Peyer's patch (tissue), 4 donors: ENCODE measurements at places on chromosomes 16 and 17. TPM values are rescaled to one million over a fixed set of nuclear protein-coding genes. Genes with fewer than 3 reads are reported as not detected.

GRCh38 chr17:80761110-80761871 lies 216.7 kb downstream of the RPTOR start:
- no peak for DNase-seq

CTRB1 gene
- total RNA-seq = not detected

DNA sequence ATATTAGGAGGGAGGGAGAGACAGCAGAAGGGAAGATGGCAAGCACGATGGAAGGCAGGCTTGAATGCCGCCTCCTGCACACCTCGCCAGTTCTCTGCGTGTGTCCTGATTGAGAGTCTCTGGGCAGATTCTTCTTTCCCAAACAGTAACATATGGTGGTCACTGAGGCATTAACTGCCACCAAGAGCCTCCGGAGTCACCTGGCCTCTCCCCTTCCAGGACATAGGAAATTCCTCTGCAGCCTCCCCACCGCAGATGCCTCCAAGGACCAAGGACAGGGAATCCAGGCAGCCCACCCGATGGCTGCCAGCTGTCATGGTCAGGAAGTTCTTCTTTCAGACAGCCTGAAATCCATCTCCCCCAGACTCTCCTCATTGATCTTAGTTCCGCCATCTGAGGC lies 149.3 kb downstream of the ENGASE start:
- DNase-seq = no peak

SNX20 gene
- 1.3 TPM for total RNA-seq

GRCh38 chr17:27491713-27492190 lies 35.5 kb downstream of the KSR1 start:
- no peak for DNase-seq

GRCh38 chr17:47721725-47722124 lies 11.3 kb upstream of the TBX21 start:
- DNase-seq = no peak

- DNase-seq = no peak
These were observed 110.5 kb downstream of the PMP22 start for GRCh38 chr17:15154618-15155017.

TTLL6 gene
- 1.5 TPM for total RNA-seq

DNA sequence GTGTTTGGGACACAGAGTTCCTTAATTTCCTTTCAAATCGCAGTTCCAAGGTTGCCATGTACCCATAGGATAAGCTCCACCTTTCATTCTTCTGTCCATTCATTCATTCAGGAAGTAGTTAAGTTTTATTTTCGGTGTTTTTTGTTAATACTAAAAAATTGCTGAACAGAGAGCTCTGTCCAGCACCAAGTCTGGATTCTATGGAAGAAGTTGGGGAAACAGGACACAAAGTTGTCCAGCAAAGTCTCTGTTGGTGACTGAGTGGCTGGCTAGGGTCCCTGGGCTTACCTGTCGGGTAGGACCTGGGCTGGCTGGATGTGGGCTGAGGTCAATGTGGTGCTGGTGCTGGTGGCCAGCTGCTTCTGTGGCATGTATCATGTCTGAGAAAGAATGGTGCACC lies 17.6 kb upstream of the CCL2 start:
- no peak for DNase-seq

DNA sequence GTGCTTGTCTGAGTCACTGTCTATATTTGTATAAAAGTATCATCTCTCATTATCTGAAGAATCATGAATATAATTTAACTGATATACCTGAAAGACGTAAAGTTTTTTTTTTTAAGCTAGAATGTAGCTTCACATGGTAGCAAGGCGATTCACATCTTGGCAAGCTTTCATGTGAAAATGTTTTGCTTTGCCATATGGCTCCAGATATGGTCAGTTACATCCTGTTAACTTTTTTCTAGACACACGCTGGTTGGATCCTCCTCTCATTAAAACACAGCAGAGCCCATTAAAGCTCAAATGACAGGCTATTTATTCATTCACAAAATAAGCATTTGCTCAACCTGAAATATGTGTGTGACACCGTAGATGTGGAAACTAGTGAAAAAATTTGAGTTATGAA lies 412.8 kb downstream of the KIF2B start:
- no peak for DNase-seq

AHSP gene
- not detected for total RNA-seq

- no peak for DNase-seq
These were observed 129.2 kb downstream of the USP31 start for GRCh38 chr16:23020084-23020483.

RASL10B gene
- total RNA-seq = not detected

SPATA32 gene
- total RNA-seq = not detected

PRAC2 gene
- not detected for total RNA-seq

MYH3 gene
- 3.7 TPM for total RNA-seq

DNA sequence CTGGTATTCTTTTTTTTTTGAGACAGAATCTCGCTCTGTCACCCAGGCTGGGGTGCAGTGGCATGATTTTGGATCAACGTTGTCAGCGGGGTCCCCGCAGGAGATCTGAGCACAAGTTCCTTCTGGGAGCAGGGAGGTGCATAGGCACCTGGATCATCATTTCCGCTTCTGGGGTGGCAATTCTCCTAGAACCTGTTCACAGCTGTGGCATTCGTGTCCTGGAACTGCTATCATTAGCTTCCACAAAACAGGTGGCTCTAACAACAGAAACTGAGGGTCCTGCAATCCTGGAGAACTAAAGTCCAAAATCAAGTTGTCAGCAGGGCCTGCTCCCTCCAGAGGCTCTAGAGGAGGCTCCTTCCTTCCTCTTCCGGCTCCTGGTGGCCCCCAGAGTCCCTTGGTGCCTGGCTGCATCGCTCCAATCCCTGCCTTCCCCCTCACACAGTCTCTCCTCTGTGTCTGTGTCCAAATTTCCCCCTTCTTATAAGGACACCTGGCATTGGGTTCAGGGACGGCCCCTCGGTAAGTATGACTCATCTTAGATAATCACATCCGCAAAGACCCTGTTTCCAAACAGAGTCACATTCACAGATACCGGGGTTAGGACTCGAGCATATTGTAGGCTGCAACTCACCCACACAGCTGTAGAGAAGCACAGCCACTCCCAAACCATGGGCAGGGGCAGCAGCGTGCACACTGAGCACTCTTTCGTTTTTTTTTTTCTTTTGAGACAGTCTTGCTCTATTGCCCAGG lies 43.5 kb upstream of the KLHDC4 start:
- DNase-seq = no peak

DNA sequence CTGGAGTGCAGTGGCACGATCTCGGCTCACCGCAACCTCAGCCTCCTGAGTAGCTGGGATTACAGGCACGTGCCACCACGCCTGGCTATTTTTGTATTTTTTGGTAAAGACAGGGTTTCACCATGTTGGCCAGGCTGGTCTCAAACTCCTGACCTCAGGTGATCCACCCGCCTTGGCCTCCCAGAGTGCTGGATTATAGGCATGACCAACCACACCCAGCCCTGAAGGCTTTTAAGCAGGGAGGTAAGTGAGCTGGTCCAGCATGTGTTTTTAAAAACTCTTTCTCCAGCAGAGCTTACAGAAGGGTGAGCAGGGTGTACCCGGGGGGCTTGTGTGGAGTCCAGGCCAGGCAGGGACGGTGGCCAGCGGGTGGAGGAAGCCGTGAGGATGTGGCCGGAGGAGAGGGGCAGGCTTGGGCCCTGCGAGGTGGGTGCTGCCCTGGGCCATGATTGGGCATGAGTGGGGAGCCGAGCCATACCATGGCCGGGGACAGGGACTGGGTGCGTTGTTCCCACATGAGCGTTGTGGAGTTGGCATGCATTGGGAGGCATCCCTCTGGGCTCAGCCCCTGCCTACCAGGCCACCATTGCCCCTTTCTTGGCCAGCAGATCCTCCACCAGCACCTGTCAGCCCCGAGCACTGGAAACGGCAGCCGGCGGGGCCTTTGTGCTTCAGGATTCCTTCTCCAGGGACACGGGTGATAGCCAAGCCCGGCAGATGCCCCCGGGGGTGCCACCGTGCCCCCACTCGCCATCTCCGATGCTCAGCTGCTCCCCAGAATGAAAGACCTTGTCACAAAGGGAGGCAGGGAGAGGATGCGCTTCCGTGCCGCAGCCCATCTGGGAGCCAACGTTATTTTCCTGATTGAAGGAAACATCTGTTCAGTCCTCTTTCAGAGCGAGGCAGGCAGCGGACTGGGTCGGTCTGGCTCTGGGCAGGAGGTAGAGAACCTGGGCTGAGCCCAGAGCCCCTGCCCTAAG lies 64.5 kb downstream of the RAI1 start:
- no peak for DNase-seq

DNA sequence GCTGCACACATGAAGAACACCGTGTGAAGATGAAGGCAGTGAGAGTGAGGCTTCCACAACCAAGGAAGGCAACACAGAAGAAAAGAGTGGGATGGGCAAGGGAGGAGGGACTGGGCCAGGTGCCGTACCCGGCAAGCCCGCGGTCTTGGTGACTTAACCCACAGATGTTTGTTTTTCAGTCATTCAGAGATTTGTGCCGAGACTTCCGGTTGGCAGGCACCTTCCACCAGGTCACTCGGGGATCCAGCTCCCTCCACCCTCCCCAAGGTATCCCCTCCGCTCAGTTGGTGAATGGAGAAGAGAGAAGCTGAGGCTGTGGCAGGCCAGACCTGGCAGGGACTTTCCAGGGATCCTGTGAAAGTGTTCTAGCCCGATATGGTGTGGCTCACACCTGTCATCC lies 4.9 kb upstream of the KREMEN2 start:
- no peak for DNase-seq

CORO1A gene
- total RNA-seq = 205 TPM

DNA sequence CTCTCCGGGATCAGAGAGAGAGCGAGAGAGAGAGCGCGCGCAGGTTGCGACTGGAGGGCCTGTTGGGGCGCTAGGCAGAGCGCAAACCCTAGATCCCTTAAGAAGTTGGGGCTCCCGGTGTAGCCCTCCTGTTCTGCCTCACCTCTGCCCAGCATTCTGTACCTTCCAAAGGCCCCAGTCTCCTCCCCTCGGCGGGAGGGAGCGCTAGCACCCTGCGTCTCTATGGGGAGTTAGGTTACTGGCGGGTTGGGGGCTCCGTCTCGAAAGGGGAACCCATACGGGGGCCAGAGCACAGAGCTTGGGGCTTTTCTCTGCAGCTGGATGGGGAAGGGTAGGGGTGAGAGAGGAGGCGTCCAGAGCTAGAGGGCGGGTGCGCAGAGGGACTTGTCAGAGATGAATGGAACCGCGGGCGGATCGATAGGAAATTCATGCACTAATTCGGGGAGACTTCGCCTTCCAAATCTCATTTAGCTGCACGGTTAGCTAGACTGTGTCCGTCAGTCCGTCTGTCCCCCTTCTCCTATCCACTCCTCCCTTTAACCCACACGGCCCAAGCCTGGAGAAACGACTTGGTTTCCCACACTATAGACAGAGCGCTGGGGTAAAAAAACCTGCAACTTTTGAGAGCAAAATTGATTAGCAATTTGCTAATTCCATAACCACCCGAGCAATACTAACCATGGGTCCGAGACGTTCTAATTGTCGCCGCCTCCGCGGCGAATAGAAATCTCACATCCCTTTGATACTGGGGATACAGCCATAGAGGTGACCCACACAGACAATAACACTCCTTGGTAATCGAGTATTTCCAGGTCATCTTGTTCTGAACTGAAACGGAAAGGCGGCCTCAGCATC lies 693 bp upstream of the HOXB4 start:
- peak; percentile 55 for DNase-seq

- DNase-seq = no peak
These were observed 122.4 kb upstream of the NUDT7 start for GRCh38 chr16:77599793-77600415.

FOXL1 gene
- total RNA-seq = 2.0 TPM

CDRT15 gene
- total RNA-seq = not detected

TMEM238L gene
- 28.5 TPM for total RNA-seq

GAA gene
- total RNA-seq = 38.8 TPM

KRT9 gene
- not detected for total RNA-seq

- DNase-seq = no peak
These were observed 5.6 kb downstream of the GLG1 start for GRCh38 chr16:74601126-74601871.

DNA sequence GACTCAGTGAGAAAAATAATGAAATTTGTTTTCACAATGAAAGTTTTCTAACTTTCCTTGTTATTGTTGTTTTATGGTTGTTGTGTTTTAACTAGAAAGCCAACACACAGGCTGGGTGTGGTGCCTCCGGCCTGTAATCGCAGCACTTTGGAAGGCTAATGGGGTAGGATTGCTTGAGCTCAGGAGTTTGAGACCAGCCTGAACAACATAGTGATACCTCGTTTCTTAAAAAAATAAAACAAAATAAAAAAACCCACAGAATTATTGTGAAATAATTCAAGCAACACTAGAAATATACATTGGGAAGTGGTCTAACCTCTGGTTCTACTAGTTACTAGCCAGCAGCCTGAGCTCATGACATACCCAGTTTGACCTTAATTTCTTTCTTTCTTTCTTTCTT lies 630 bp downstream of the MILR1 start:
- no peak for DNase-seq

DNA sequence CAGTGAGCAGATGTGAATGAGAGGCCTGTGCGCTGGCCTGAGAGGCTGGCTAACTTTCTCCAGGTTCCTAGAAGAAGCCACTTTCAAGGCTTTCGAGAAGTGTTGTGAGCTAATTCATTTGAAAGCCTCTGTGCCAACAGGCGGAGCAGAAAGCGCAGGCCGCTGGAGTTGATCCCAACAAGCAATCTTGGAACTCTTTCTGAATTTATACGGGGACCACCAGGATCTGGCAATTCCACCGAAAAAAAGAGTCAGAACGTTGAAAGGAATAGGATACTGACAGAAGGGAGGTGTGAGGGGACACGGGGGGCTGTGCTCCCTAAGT lies 71.3 kb upstream of the METRNL start:
- DNase-seq = no peak

TP53TG3D gene
- not detected for total RNA-seq

DNA sequence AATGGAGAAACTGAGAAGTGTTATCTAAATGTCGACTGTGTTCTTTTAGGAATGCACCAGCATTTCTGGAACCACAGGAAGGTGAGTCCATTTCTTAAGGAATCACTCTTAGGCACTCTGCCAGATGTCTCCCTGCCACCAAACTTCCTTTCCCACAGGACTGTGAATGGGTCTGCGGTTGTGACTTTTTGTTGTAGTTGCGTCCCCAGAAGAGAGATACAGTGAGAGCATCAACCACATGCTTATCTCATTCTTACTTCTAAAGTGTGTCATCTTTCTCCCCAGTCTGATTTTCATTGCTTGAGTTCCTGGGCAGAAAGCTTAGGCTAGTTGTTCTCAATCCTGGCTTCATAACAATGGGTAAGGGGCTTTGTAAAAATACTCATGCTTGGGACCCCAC lies 13.4 kb downstream of the ITPRIPL2 start:
- DNase-seq = no peak

- no peak for DNase-seq
These were observed 54.3 kb upstream of the RBFOX3 start for GRCh38 chr17:79664930-79665737.

- peak; percentile 100 for DNase-seq
These were observed at the start of gene SLC16A13 for GRCh38 chr17:7035591-7036368. SLC16A13 (plus strand) TSS chr17:7036015; CDS start chr17:7036383, 368 bp downstream.

GRCh38 chr16:81273223-81273950 lies 34.9 kb downstream of the BCO1 start:
- no peak for DNase-seq

ADGRG1 gene
- 12.8 TPM for total RNA-seq

CSNK1D gene
- 232 TPM for total RNA-seq

- DNase-seq = no peak
These were observed 30.0 kb downstream of the SOX9 start for GRCh38 chr17:72150632-72151460.
